Stimulated activated CD4-positive, alpha-beta T cell treated with anti-CD3 and anti-CD28 coated beads, Interleukin-4, amount 100 ng/mL, for 1 hour (primary cell): ENCODE measurements at places on chromosomes 7 and 10.

- DNase-seq = no peak
These were observed 57.2 kb upstream of the FOXI2 start for GRCh38 chr10:127679642-127680255.

- DNase-seq = no peak
These were observed 331.9 kb upstream of the NUPR2 start for GRCh38 chr7:56447864-56448693.

DNA sequence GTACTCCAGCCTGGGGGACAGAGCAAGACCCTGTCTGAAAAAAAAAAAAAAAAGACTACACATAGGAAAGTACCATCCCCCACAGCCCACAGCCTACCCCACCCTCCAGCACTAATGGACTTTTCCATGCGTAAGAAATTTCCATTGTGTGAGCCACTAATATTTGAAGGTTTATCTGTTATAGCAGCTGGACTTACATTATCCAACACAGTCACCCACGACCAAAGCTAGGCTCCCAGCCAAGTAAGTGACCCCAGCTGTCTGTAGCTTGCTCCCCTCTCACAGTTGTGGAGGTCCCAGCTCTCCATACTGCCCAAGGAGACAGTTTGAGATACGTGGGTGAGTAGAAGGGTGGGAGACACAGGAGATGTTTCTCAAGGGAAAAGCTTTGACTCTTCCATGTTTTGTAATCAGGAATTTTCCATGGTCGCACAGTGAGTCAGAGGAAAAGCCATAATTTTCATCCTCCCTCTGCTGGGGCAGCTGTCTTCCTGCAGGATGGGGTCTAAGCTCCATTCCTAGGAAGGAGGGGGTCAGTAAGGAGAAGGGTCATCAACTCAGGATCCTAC, 57.4 kb downstream of the CAV1 start:
- no peak for DNase-seq

- DNase-seq = no peak
These were observed 76.5 kb downstream of the PPP1R17 start for GRCh38 chr7:31763548-31763947.

GRCh38 chr7:17302575-17303142, 4.2 kb downstream of the AHR start:
- no peak for DNase-seq

DNA sequence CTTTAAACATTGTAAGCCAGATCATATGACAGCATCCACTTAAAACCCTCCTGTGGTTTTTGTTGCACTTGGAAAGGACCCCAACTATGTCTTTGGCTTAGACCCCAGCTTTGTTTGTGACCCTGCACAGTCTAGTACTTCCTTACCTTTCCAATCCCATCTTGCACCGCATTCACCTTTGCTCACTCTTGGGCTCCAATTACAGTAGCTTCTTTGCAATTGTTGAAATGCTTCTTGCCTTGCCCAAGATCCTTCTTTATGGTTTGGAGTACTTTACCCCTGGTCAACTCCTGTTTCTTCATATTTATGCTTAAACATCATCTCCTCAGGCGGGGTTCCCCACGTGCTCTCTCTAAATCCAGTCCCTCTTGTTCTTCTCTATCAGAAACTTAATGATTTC, 162.6 kb downstream of the PTEN start:
- no peak for DNase-seq

GRCh38 chr7:95619921-95620320, 23.6 kb upstream of the PDK4 start:
- no peak for DNase-seq

- no peak for DNase-seq
These were observed 52.5 kb downstream of the NPY start for GRCh38 chr7:24336461-24336860.

GRCh38 chr10:63273577-63273976, 140.4 kb downstream of the NRBF2 start:
- no peak for DNase-seq

- DNase-seq = no peak
These were observed 49.8 kb downstream of the CUX1 start for GRCh38 chr7:101867265-101867664.

DNA sequence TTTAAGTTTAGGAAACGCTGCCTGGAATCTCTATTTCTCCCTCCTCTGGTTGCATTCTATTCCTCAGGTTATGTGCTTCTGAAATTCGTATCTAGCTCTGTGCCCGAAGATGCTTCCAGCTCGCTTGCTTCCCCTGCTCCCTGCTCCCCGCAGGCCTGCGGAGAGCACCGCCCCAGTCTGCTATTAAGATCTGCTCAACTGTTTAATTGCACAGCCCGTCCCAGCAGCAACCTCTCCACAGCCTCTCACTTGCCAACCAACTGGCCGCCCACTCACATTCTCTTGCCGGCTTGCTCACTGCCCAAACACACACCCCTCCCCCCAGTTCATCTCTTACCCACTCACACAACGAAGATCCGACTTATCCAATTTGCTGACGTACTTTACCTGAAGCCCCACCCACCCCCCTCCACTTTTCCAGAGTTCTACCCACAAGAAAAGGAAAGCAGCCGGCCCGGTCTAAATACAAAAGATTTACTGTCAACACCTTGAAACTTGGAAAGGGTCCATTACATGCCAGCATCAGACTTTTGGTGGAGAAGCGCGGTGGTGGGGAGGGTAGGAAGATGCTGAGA, 167.3 kb upstream of the KLF14 start:
- DNase-seq = peak; percentile 26

DNA sequence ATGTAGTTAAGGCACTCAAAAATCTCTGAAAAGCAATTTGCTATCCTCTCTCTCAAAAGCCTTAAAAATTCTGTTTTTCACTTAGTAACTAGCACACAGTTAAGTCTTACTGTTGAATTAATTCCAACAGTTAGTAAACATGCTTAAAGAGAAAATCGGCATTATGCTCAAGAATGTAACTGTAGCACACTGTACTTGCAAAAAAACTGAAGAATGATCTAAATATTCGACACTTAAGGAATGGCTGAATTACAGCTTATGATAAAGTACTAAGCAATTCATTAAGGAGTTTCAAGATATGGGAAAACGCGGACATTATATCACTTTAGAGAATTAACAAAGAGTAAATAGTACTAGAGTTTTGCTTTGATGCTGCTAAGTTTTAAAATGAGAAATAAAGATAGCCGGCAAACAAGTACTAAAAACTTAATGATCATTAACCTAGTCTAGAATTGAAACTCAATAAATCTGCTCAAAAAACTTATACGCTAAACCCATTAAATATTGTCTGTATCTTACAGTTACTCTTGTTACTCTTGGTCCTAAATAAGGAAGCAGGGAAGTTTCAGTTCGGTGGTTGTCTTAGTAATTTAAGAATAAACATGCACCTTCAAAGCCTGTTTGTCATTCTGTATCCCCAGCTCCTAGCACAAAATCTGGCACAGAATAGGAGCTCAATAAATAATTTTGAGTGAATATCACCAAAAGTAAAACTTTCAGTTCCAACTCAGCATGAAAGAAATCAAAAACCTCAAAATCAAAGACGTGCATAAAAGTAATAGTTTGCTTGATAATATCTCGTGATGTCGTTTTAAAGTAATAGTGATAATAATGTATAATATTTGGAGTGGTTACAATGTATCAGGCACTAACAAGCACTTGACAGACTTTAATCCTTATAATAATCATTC, 1.2 kb downstream of the TRDMT1 start:
- DNase-seq = no peak

- DNase-seq = peak; percentile 15
These were observed 205.0 kb downstream of the DIP2C start for GRCh38 chr10:484441-484924.

DNA sequence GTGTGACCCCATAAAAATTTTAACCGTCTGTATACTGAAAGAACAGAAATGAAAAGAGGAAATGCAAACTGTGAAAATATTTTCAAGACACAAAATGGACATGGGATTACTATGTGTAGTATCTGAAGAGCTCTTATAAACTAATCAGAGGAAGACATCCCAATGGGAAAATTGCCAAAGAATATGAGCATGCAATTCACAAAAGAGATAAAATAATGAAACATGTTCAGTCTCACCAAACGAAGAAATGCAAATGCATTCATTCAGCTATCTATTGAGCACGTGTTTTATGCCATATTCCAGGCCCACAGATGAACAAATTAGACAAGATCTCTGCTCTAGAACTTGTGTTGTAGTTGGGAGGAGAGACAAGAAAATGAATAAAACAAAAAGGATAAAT, 63.2 kb downstream of the NHLRC2 start:
- DNase-seq = no peak

GRCh38 chr7:156579566-156579965, 61.0 kb upstream of the RNF32 start:
- no peak for DNase-seq

- DNase-seq = no peak
These were observed 59.4 kb upstream of the CAMK2B start for GRCh38 chr7:44384586-44385433.

DNA sequence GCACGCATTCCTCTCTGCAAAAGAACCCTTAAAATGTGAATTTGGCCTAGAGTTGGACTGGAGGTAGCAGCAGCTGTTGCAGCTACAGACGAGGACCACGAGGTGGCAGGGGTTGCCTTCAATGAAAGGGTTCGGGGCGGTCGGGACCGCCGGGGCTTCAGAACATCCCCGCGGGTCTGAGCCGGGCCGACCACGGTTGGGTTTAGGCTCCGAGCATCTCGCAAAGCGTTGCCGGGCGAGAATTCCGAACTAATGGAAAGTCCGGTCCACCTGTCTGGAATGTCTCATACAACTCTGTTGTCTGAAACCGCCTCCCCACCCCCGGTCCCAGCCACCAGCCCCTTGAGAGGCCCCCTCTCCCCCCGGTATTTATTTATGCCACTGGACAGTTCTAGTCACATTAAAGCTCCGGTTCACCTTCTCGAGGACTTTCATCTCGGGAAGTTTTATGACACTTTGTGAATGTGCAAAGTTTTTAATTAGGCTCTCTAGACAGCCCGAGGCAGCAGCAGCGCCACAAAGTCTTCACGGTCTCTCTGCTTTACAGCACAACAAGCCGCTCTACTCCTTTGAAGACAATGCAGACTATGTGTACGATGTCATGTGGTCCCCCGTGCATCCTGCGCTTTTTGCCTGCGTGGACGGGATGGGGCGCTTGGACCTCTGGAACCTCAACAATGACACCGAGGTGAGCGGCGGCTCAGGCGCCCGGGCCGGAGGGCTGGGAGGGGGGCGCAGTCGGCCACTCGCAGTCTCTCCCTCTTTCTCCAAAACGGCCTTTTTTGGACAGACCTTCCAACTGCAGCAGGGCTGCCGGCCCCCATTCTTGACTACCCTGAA, 246.2 kb downstream of the SLC25A13 start:
- DNase-seq = peak; percentile 50

DNA sequence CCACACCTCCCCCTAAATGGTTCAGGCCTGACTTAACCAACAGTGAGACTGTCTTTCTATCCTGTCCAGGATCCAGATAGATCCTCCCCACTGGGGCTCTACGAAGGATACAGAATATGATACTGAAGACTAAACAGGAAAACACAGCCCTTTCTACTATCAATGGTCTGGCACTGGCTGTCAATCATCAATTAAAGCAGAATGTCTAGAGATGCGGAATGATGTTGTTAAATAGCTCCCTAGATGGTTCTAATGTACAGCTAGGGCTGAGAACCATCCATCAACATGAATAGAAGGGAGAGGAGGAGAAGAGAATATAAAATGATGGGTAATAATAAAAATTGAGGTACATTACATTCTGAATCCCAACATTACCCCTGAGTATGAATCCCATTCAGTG, 314.3 kb upstream of the CELF2 start:
- DNase-seq = no peak

DNA sequence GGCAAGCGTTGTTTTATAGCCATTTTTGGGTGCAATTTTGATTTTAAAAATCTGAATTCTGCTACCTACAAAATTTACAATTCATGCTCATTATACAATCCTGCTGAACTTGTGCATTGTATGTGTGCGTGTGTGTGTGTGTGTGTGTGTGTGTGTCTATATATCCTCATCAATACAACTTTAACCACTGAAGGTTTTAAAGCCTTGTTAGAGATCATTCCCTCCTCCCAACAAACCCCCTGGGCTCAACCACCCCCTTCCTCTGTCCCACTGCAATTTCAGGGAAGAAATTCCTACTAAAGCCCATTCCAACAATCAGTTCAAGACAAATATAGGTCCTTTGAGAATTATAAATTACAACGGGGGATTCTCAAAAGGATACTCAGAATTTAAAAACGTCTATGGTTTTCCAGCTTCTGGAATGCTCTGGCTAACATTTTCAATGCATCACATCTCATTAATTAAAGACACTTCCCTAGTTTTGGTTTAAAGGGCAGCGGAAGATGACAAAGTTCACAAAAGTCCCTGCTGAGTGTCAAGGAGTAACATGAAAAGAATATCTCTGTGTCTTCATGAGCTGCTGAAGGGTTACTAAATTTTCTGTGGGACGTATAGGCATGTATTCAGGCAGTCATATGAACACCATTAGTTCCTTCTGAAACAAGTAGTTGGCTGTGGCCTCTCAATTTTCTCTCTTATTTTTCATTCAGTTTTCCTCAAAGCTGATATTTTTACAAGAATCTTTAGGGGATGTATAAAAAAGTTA, 889 bp upstream of the SEMA3A start:
- no peak for DNase-seq

GRCh38 chr7:77537778-77538280, 734 bp downstream of the PTPN12 start:
- peak; percentile 37 for DNase-seq

GRCh38 chr10:88923520-88923919, 29.1 kb downstream of the ACTA2 start:
- DNase-seq = no peak

- no peak for DNase-seq
These were observed 123.7 kb downstream of the IMMP2L start for GRCh38 chr7:111438369-111439289.

DNA sequence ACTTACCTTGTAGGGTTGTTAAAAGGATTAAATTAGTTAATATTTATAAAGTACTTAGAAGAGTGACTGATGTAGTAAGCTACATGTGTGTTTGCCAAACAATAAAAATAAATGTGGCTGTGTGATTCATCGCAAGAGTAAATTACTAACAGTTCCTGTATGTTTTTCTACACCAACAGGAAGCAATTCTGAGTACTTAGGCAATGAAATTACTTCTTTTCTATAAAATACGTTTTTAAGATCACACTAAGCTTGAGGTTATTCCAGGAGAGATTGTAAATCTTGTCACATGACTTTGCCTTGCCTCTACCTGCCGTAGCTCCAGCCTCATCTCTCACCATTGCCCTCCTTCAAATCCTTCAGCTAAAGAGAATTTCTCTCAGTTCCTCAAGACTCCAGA, 18.1 kb upstream of the GSTK1 start:
- no peak for DNase-seq

GRCh38 chr7:42065942-42066341, 171.1 kb downstream of the GLI3 start:
- DNase-seq = no peak

GRCh38 chr10:47412869-47413268, 28.8 kb upstream of the ZNF488 start:
- DNase-seq = no peak

DNA sequence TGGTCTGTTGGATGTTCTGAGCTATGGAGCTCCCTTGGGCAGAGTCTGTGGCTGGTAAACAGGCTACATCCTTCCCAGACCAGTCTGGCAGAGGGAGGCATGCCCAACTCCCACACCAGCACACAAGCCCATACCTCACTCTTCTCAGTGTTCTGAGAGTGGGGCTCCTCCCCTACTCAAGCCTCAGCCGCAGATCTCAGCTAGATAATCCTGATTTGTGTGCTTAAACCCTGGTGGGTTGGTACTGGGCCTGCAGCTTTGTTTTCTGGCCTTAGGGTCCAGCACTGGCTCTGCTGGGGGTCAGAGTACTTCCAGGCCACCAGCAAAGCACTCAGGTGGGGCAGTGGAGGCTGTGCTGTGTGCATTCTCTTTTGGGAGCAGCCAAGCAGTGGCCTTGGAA, 70.4 kb downstream of the MGAM2 start:
- no peak for DNase-seq
